ENCODE measurements at places on chromosomes 1 and 21.

DNA sequence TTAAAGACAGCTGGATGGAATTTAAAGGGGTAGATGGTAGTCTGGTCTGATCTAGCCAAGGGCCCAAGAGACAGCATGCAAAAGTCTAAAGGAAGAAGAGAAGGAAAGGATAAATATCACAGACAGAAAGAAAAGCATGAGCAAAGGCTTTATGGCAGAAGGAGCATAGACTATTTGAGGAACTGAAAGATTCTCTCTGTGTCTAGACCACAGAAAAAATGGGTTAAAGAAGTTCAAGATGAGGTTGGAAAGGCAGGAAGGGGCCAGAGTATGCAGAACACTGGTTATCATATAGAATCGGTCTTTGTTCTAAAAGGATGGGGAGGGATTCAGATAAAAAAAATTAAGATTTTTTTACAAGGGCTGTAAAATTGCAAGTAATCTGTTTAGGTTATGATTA is 136.8 kb upstream of the SGIP1 start:
- no peak for DNase-seq

GRCh38 chr1:192610112-192610889 is 25.6 kb upstream of the RGS13 start:
- no peak for DNase-seq

- no peak for DNase-seq
Observed at GRCh38 chr1:145706086-145706664, 993 bp downstream of the PDZK1 start.

GRCh38 chr1:26541816-26542711 is 12.5 kb downstream of the RPS6KA1 start:
- peak; percentile 70 for DNase-seq

GRCh38 chr1:2003541-2004131 is at the start of gene CFAP74:
Gene CFAP74 (minus strand): TSS chr1:2003786. CDS start chr1:1990956, 12,830 bp downstream.
- DNase-seq: no peak

GRCh38 chr1:32465578-32465933 is 684 bp downstream of the ZBTB8B start:
- no peak for DNase-seq

DNA sequence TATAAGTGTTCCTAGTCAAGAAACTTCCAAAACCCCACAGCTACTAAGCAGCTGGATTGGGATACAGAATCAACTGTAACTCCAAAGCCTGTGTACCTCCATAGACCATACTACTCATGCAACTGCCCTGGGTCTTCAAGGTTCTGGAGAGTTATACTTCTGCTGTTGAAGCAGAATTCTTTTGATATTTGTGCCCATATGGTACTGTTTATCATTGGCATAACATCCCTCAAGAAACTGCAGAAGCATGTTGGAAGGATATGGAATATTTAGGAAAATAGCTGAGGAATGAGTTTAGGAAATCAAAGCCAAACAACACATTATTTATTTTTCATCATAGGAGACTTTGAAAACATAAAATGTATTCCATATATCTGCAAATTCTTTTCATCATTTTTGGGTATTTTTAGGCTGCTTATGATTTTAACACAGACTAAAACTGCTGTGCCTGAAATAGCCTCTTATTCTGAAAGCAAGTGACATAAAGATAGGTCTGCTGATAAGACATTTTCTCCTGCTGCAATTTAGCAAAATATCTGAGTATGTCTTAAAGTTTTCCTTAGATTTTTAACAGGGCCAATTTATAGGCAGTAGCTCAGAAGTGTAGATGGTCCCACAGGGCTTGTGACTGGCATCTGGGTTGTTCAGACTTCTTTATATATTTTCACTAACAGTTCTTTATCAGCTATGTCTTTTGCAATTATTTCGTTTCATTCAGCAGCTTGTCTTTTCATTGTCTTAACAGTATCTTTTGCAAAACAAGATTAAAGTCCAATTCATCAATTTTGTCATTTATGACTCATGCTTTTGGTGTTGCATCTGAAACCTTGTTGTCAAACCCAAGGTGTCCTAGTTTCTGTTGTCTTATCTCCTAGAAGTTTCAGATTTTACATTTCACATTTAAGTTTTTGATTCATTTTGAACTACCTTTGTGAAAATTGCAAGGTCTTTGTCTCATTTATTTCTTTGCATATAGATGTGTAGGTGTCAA is 41.1 kb upstream of the ZNF124 start:
- DNase-seq: no peak

- DNase-seq: no peak
Observed at GRCh38 chr1:226492426-226493137, 56.0 kb upstream of the STUM start.

- no peak for DNase-seq
Observed at GRCh38 chr1:187942986-187943385, 1114.2 kb downstream of the PLA2G4A start.

- no peak for DNase-seq
Observed at GRCh38 chr1:54325703-54326461, 80.3 kb downstream of the SSBP3 start.

- DNase-seq: no peak
Observed at GRCh38 chr1:18703041-18703621, 72.5 kb downstream of the PAX7 start.

GRCh38 chr1:2192031-2192995 is 2.3 kb downstream of the FAAP20 start:
- no peak for DNase-seq

DNA sequence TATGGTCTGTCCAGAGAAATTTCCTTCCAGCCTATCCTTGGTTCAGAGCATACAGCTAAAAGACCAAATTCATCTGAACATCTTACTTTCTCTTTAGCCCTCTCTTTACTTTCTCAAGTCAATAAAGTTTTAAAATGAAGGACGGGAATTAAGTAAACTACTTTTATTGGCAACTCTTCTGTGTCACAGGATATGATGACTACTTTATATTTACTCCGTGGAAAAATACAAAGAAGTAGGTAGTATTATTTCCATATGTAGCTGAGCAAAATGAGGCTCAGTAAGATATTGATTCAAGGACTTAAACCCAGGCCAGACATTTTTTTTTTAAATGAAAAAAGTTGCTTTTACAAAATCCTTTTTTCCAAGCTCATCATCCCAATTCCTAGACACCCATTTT is 151.2 kb upstream of the DPYD start:
- DNase-seq: no peak

- no peak for DNase-seq
Observed at GRCh38 chr1:8285965-8286364, 31.9 kb upstream of the SLC45A1 start.

GRCh38 chr1:160189649-160190625 is at the start of gene CASQ1:
Gene CASQ1 (plus strand): TSS chr1:160190575. CDS start chr1:160190752, 177 bp downstream.
- DNase-seq: no peak

DNA sequence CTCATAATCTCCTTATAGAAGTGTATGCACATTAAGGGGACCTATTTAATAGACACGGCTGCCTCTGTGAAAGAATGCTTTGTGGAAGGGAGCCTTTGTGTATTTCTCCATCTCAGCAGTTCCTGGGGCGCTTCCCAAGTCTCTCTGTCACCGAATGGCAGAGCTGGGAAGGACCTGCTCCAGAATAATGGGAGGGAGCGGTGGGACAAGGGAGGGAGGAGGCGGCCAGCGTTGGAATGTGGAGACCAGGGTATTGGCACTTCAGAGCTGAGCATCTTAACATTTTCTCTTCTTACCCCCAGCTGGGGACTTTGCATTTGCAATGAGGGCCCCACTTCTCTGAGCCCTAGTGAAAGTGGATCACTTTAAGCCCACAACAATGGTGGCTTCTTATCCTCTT is 23.9 kb downstream of the CACHD1 start:
- DNase-seq: no peak

- no peak for DNase-seq
Observed at GRCh38 chr1:151801310-151801820, 3.9 kb downstream of the LINGO4 start.

DNA sequence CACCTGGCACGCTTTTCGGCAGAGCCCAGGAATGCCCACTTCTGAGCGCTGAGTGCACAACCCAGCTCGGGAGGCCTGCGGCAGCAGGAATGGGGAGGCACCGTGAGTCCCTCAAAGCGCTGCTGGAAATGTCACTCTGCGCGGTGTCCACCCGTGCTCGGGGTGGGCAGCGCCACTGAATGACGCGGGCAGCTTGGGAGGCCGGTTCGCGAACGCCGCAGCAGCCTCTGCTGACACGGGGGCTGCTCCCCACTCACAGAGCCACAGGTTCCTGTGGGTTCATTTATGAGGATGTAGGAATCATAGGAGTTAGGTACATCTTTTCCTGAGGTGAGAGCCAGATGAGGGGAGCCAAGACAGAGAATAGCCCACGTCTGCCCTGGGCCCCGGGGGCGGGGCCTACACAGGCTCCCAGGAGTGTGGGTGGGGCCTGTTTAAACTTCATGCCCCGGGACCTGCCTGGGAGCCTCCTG is 146.7 kb upstream of the COL6A1 start:
- no peak for DNase-seq

GRCh38 chr1:208243967-208244916 is at the start of gene PLXNA2:
Gene PLXNA2 (minus strand): TSS chr1:208244384. CDS start chr1:208217922, 26,462 bp downstream.
- DNase-seq: peak; percentile 40
